Pancreas (tissue), 10 donors: ENCODE measurements at places on chromosomes 5 and 9. TPM values are rescaled to one million over a fixed set of nuclear protein-coding genes. Genes with fewer than 3 reads are reported as not detected.

DNA sequence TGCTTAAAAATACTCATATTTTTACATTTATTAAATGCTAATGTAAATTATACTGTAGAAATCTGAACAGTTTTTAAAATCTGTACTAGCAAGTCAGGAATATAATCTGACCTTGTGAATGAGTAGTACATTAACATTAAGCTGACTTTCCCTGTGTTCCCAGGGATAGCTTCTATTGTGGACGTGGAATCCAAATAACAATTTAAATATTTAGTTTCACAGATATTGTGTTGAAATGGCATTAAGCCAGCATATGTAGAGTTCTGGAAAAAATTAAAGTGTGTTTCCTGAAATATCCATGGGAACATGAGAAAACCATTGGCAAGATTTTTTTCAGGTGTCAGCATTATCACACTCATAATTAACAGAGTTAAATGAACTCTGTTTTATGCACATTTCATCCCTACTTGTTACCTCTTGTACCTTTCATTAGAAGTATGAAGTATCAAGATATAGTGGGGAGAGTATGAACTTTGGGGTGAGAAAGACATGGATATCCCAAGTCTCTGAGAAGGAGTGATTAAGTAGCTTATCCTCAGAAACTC, 5.7 kb downstream of the RABGAP1 start:
- DNase-seq, result no peak

GRCh38 chr5:168951356-168951755, 349.6 kb downstream of the SLIT3 start:
- DNase-seq, result no peak

DNA sequence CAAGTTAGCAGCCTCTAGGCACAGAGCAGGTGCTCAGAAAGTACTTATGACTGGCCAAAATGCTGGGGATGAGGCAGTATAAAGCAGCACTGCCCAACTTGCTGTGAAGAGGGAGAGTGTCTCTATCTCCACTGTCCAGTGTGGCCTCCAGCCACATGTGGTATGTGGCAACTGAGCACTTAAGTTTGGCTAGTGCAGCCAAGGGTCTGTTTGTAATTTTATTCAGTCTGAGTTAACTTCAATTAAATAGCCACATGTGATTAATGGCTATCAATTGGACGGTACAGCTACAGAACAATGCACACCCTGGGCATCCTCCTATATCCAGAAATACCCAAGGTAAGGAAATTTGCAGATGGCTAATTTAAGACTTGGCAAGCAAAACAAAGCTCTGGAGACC, 26.9 kb downstream of the ROR2 start:
- no peak for DNase-seq

- DNase-seq, result peak; percentile 41
Observed at GRCh38 chr9:87601176-87601575, 103.5 kb downstream of the DAPK1 start.

DNA sequence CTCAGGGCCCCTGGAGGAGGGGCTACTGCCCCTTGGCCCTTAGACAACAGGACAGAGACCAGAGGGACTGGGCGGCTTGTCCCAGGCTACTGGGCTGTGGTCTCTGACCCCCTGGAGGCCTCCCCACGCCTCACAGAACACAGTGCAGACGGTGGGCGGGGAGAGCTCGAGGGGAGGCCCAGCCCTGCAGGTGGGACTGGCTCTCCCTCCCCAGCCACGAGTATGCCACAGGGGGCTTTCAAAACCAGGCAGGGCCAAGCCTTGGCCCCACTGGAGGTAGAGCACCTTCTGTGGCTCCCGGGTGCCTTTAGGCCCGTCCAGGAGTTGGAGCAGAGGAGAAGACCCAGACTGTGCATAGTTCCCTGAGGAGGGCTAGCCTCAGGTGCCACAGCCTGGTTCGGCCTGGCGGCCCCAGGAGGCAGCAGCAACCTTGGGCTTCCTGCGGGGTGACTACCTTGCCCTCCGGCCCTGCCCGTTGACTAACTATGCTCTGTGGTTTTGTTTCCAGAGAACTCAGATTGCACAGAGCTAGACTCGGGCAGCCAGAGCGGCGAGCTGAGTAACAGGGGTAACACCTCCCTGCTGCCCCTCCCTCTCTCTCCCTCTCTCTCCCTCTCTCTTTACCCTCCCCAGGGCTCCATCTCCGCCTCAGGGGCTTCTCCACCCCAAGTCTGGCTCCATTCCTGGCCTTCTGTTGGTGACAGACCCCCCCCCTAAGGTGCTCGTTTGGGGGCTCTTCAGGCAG, 15.5 kb downstream of the CARD19 start:
- no peak for DNase-seq

The DPH7 gene
- total RNA-seq, result 16.7 TPM

DNA sequence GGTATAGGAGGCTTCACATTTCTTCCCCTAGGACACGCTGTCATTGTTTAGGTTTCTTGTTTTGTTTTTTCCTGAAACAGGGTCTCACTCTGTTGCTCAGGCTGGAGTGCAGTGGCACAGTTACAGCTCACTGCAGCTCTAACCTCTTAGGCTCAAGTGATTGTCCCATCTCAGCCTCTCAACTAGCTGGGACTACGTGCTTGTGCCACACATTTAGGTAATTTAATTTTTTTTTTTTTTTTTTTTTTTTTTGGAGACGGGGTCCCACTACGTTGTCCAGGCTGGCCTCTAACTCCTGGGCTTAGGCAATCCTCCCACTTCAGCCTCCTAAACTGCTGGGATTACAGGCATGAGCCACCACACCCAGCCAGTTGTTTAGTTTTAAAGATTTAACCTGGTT, 66.2 kb downstream of the EXOSC2 start:
- no peak for DNase-seq

The ACTBL2 gene
- total RNA-seq, result 0.06 TPM

The HRCT1 gene
- total RNA-seq, result 1.5 TPM

DNA sequence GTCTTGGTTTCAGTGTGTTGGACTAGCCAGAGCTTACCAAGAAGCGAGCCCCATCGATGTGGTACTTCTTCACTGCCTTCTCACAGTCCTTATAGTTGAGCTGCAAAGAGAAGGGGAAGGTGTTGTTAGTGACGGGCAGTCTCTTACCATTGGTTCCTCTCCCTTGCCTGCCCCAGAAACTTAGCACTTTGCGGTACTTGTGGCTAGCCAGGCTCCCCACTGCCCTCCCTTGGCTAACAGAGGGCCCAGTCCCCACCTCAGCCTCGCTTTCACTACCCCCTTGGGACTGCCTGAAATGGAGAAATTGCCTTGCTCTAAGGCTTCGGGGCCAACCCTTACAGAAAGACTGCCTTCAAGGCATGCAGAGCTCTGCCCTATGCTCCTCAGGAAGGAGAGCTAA, 4.3 kb downstream of the LCP2 start:
- no peak for DNase-seq

DNA sequence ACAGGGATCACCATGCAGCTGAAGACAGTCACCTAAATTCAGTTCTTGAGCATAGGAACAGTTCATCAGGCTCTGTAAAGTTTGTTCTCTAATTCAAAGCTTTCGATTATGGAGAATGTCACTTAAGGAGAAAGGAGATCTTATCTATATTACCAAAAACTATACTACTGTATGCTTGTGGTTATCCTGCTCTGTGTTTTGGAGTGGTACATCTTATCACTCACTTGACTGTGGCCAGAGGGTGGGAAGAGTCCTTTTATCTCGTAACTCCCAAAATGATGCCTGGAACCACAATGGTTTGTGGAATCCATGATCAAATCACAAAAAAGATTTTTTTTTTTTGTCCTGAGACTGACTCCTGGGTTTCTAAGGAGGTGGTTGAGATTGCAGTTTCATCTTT, 230.7 kb downstream of the COMMD10 start:
- no peak for DNase-seq

DNA sequence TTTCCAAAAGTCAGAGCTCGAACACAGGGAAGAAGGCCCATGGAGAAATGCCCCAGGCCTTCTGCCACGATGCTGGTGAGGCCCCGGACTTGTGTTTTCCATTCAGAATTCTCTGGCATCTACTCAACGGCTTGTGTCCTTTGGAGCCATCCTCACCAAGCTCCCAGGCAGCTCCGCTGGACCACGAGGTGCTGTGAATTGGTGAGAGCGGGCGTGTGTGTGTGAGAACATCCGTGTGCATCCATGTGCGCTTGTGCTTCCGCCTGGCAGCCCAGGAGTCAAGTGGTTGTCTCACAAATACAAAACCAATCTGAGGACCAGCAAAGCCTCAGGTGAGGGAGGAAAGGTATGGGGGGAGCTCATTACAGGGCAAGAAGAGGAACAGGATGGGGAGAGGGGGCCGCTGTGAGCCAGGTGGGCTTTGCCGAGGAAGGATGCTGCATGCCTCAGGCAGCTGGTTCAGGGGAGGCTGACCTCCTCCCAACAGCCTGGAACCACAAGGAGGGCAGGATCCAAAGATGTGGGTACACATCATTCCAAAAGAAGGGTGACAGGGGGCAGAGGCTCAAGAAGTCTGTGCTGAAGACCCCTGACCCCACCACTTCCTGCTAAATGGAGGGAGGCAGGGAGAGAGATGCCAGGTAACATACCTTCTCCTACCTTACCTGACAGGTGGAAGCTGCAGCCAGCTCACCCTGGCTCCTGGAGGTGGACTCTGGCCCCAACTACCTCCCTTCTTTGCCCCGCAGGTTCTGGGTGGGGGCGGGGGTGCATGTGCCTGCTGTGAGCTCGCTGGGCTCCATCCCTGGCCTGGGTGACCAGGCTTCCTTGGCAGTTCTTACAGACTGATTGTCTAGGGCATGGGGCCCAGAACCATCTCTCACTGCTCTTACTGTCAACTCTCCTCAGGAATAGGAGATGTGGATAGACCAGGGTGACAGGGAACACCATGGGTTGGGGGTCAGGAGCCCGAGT, 196.3 kb downstream of the PAX5 start:
- DNase-seq, result peak; percentile 52

DNA sequence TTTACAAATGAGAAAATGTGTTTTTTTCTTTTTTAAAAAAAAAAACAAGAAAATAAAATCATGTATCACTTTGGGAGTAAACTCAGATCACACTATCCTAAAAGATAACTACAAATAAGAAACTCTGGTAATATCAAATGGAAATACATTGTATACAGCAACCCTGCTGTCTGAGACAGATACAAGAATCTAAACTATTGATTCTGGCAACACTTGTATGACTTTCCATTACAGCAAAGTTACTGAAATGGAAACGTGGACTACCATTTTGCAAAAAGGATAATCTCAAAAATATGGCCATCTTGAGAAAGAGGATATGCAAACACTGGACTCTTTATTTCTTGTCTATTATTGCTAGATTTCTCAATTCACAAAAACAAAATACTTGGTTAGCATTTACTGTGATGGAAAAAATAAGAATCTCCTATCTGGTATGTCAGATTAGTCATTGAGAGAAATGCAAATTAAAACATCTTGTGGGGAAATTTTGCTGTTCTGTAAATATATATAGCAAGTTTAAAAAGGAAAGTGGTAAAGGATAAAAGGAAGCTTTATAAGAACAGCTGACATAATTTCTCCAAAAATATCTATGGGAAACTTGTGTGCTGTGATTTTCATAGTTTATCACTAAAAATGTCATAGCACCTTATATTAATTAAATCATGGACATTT, 112.9 kb upstream of the FER start:
- DNase-seq, result no peak

- no peak for DNase-seq
Observed at GRCh38 chr9:70133253-70134208, 89.9 kb downstream of the MAMDC2 start.

DNA sequence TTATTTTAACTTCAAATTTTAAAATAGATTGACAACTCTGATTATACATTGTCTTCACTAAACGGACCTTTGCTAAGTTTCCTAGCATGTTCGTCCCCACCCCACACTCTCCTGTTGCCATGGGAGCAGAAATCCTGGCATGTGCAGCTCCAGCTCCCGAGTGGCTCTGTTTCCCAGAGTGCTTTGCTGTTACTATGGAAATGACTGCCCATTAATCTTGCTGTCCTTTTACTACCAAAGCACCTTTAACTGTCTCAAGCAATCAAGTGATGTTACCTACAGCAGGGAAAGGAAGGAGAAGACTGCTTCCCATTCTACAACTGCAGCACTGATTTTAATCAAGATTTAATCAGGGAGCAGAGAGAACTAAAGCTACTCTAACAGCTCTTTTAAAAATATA, 212.0 kb upstream of the KIF2A start:
- DNase-seq, result peak; percentile 46

DNA sequence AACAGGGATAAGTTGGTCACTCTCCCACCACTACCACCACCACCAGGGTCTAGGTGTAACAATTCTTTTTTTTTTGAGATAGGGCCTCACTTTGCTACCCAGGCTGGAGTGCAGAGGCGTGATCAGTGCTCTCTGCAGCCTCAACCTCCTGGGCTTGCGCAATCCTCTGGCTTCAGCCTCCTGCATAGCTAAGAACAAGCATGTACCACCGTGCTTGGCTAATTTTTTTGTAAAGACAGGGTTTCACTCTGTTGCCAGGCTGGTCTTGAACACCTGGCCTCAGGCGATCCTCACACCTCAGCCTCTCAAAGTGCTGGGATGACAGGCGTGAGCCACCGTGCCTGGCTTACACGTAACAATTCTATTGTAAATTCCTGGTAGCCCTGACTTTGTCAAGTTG, 27.5 kb downstream of the CORO2A start:
- no peak for DNase-seq

- no peak for DNase-seq
Observed at GRCh38 chr9:86994231-86994630, 46.9 kb upstream of the GAS1 start.

The NXNL2 gene
- 0.19 TPM for total RNA-seq
